ENCODE measurements at places on chromosomes 11 and 22. TPM values are rescaled to one million over a fixed set of nuclear protein-coding genes. Genes with fewer than 3 reads are reported as not detected.

The DEUP1 gene
- polyA plus RNA-seq, result not detected

The SF1 gene
- 176 TPM for polyA plus RNA-seq

The CREB3L1 gene
- polyA plus RNA-seq, result not detected

The YAP1 gene
- polyA plus RNA-seq, result 0.12 TPM

The SLC17A6 gene
- not detected for polyA plus RNA-seq

The NAALADL1 gene
- polyA plus RNA-seq, result 17.0 TPM

The GLB1L3 gene
- polyA plus RNA-seq, result 2.0 TPM

The OR56A1 gene
- not detected for polyA plus RNA-seq

GRCh38 chr11:116225236-116225635 is 547.6 kb downstream of the BUD13 start:
- DNase-seq, result no peak

GRCh38 chr22:39470451-39471291 is 13.9 kb downstream of the MGAT3 start:
- no peak for DNase-seq

DNA sequence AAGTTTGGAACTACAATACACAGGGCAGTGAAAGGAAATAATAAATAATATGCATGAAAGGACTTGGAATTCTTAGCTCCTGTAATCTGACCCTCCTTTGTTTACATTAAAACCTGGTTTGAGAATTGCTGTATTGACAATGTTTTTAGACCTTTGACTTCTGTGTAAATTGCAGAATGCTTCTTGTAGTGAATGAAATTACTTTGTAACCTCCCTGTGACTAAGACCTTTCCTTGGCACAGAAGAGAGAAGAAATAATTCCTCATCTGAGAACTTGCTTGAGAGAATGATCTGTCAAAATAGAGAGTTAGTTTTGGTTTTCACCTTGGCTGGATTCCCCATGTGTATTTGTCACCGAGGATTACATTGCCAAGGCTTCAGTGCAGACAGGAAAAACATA is 640.0 kb upstream of the ANO5 start:
- DNase-seq, result no peak

DNA sequence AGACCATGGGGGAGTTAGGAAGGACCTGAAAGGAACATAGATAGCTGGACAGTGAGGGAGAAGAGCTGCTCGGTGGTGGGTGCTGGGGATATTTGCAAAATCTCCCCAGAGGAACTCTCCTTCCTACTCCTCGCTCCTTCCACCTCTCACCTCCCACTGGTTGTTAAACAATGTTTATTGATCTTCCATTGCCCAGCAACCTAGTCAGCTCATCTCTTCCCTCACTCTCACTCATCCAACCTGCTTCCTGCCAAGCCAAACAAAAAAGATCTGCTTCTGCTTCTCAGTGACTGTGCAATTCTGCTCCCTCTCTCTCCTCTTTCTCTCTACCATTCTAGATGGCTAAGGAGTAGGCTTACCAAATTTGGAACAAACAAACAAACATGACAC is 115.0 kb downstream of the SLC1A2 start:
- DNase-seq, result no peak

- DNase-seq, result peak; percentile 38
These were observed 7.7 kb upstream of the NEAT1 start for GRCh38 chr11:65414776-65415498.

GRCh38 chr11:2431395-2431794 is 12.9 kb downstream of the TRPM5 start:
- DNase-seq, result no peak

DNA sequence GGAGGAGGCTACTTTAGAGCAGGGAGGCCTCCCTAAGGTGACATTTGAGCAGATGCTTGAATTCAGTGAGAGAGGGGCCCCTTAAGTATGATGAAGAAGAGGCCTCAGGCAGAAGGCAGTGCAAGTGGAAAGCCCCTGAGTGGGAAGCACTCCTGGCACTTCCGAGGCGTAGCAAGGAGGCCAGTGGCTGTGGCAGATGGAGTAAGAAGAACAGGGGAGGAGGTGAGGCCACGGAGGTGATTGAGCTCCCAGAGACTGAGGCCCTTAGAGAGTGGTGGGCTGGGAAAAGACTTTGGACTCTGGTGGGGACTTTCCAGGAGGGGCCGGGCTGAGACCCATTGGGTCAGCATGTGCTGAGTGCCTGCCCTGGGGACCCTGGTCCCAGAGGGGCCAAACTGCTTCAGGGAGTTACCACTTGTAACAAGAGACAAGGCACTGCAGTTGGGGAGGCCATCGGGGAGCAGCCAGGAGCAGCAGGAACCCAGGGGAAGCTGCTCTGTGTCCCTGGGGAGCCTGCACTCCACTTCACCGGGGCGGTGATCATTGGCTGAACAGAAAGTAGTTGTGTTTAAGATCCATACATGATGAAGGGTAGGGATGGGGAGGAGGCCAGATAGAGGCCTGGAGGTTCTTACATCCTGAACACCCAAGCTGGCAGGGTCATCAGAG is 2.5 kb upstream of the CENPM start:
- no peak for DNase-seq

GRCh38 chr22:42793848-42794405 is 63.1 kb downstream of the ARFGAP3 start:
- no peak for DNase-seq

- no peak for DNase-seq
These were observed 364.0 kb upstream of the FAT3 start for GRCh38 chr11:91860661-91861060.

- no peak for DNase-seq
These were observed 26.0 kb downstream of the SLC22A6 start for GRCh38 chr11:62958547-62959421.

DNA sequence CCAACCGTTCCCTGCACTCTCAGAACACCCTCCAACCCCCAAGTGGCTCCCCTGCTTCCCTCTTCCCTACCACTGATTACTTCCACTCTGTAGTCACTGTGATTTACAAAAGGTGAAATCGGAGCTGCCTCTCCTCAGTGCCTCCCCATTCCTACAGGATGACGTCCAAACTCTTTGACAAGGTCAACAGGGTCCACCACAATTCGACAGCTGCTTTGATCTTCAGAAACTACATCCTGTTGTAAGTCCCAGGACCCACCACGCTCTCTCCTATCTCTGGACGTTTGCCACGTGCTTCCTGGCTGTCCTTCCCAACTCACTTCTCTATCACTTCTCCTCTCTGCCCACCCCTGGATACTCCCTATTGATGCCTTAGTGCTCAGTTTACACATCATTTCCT is 85.0 kb upstream of the EIF3D start:
- no peak for DNase-seq

DNA sequence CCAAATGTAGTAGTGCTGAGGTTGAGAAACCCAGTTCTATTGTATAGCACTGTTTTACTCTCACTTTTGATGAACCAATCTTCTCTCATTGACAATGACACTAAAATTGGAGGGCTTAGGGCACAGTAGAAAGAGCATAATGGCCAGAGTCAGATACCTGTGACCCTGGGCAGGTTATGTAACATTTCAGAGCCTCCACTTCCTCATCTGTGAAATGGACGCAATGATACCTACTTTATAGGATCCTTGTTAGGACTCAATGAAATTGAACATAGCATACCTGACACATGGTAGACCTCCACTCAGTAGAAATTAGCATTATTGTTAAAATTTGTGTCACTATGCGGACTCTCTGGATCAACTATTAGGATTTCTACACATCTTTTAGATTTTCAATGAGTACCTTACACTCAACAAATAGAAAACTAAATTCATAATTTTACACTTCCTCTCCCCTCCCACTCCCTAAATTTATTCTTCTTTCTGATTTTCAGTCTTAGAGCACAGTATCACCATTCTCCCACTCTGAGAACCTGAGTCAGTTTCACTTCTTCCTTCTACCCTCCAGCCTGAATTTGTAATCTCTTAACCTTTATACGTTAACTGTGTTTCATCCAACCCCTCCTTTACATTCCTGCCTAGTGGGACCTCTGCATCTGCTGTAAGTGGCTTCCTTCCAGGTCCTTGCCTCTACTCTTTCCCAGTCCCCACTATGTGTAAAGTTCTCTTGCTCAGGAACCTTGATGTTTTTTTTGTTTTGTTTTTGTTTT is 78.3 kb downstream of the MICAL2 start:
- DNase-seq, result no peak

DNA sequence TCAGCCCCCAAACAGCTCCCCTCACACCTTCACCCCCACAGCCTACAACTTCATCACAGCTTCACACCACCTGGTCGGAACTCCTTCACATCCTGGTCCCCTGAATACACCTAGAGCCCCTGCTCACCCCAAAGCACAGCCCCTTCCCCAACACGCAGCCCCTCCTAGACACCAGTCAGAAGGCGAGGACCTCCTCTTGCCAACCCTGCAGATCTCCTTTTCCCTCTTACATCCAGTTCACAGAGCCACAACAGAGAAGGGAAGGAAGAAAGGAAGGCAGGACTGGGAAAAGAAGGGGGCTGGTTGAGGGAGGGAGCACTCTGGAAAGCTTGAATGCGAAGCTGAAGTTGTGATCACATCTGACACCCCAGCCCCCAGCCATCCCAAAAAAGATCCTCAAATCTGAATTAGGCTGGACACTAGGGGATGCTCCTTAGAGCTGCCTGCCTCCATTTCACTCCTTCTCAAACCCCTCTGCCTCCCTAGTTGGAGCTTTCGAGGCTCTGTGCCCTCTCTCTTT is 629 bp downstream of the CCKBR start:
- DNase-seq, result no peak

DNA sequence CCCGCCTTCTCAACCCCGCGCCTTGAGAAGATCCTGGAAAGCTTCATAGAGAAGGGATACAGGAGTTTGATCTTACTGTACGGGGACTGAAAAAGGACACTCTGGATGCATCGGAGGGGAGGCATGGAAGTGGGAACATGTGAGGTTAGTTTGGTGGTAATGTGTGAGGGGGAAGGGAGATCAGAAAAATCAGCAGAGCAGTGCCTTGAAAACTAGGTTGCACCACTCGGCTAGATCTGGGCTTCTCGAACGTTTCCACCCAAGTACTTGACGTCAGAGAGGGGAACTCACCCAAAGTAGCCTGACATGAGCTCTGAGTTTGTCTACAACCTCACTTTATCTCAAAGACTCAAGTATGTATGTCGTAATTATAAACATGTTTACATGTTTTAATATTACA is 14.5 kb downstream of the USP35 start:
- DNase-seq, result peak; percentile 80

- no peak for DNase-seq
These were observed 45.6 kb upstream of the HIPK3 start for GRCh38 chr11:33211580-33211979.

DNA sequence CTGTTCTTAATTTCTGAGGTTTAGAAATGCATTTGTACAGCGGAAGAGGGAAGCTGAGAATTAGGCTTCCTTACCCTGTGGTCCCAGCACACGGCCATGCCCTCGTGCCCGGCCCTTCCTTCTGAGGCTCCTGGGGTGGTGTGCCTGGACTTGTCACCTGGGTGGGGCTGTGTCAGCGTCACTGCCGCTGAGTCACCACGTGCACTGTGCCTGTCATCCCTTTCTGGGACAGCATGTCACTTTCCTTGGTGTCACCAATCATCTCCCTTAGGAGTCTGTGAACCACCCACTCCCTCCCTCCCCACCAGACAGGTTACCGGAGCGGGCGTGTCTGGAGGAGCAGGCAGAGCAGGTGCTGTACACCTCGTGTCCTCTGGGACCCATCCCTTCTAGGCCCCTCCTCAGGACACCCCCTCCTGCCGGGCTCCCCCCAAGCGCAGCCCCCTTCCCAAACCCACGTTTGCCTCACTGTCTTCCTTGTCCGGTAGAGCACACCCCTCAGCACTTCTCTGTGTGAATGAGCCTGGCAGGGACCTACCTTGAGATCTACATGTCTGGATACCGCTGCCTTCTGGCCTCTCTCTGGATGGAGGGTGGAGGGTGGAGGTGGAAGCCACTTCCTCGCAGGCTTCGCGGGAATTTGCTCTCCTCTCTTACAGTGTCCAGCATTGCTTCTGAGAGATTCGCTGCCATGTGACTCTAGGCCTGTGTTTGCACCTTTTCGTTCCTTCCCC is 367.6 kb downstream of the TBC1D22A start:
- no peak for DNase-seq

DNA sequence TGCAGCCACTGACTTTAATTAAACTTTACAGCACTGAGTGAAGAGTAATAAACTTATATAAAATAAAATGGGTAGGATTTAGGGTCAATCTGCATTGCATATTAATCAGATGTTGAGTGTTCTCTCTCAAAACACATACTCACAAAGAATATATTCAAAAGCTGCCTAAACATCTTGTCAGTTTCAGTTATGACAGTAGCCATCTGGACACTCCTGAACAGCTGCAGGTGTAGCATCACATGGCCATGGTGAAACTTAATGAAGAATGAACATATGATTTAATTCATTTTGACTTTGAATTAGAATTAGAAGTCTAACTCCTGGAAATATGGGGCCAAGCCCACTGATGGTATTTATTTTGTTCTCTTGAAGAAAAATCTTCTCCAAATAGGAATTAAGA is 684.3 kb upstream of the RAG2 start:
- no peak for DNase-seq

- DNase-seq, result no peak
These were observed 7.2 kb upstream of the FLRT1 start for GRCh38 chr11:64028398-64029115.

DNA sequence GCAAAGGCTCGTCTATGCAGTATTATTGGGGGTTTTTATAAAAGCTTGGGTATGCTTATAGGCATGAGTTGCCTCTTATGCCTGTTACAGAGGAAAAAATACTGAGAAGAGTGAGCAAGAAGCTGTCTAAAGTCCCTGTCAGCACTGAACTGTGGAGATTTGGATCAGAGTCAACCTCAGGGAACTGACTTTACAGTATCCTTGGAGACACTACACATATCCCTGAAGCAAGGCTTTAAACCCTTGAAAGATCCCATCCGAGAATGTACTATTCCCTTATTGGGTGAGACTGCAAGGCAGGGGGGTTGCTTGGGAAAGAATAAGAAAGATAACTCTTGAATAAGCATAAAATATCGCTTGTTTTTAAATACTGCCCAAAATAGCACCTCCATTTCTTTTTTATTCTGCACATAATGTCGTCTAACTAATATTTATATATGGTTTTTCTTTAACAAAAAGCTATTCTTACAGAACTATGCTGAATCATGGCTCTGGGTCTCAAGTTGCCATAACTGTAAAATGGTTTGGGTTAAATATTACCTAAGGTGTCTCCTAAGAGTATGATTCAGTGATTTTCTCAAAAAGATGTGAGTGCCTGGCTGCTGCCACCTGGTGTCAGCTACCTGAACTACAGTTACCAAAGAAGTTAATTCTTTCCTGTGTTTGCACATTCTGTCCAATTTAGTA is 1062.8 kb downstream of the DLG2 start:
- DNase-seq, result no peak

DNA sequence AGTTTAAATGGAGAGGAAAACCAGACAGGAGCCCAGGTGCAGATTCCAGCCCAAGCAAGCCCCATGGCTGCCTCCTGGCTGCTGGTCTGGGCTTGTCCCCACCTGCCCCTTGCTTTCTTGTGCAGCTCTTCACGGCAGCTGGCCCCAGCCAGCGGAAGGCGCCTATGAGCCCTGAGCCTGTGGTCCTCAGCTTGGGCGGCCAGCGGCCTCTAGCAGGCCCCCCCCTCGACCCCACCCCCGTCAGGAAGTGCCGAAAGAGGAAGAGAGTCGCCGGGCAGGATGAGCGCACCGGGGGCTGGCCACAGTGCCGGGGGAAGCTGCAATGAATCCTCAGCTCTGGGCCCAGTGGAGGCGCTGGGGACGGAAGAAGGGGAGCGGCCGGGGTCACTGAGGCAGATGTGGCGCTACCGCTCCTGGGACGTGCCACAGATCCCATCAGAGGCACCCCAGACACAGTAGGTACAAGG is 2.1 kb upstream of the DGKZ start:
- no peak for DNase-seq

- DNase-seq, result no peak
These were observed 6.4 kb downstream of the ENDOD1 start for GRCh38 chr11:95095858-95096587.

GRCh38 chr11:81303038-81303664 is 1430.5 kb downstream of the FAM181B start:
- DNase-seq, result no peak

GRCh38 chr11:35414311-35414710 is 5.0 kb downstream of the SLC1A2 start:
- DNase-seq, result no peak
